ENCODE measurements at places on chromosomes 6 and 20.

GRCh38 chr20:18032977-18033892 lies 24.5 kb downstream of the OVOL2 start:
- no peak for DNase-seq

GRCh38 chr20:8721098-8721497 lies 347.8 kb upstream of the PLCB4 start:
- DNase-seq = peak; percentile 21

GRCh38 chr20:9508240-9508661 lies 6.1 kb upstream of the LAMP5 start:
- no peak for DNase-seq

GRCh38 chr6:152206072-152206818 lies 398.8 kb downstream of the ESR1 start:
- DNase-seq = no peak

DNA sequence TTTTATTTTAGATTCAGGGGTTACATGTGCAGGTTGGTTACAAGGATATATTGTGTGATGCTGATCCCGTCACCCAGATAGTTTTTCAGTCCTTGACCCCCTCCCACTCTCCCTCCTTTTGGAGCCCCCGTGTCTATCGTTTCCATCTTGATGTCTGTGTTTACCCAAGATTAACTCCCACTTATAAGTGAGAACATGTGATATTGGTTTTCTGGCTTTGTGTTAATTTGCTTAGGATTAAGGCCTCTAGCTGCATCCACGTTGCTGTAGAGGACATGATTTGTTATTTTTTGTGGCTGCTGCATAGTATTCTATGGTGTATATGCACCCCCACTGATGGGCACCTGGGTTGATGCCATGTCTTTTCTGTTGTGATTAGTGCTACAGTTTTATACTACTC lies 178.6 kb downstream of the PLCB1 start:
- DNase-seq = no peak

GRCh38 chr6:109458774-109459531 lies 3.4 kb upstream of the MICAL1 start:
- DNase-seq = no peak

DNA sequence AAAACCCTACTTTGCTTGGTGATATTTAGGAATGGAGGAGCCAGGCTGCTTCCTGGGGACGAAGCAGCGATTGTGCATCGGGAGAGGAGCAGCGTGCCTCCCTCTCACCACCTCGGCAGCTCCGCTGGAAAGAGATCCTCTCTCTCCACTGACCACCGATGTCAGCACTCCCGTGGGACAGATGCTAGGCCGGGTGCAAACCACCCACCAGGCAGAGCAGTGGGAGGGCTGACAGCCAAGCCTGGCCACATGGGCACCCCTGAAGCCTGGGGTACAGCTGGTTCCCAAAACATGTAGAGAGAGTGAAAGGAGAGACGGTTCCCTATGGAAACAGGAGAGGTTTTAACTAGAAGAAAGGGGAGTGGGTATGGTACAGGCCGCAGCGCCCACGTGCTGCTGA lies 220.0 kb downstream of the ANKRD60 start:
- no peak for DNase-seq

DNA sequence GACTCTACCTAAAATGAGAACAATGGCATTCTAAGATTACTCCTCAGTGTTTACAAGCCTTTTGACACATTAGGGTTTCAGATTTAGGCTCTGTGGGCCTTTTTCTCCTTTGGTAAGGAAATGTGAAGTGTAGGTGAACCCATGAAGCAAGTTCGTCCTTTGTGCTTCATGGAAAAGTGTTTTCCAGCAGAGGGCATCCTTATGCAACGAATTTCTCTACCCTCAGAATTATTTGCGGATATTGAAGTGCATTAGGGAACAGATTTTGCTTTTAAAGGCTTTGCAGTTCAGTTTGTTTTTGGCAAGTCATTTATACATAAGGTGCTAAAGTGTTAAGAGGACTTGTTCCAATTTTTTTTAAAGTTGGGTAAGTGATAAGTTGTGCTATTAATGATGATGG lies 55.7 kb upstream of the FERMT1 start:
- no peak for DNase-seq

- no peak for DNase-seq
Observed at GRCh38 chr6:141491684-141492083, 641.0 kb upstream of the GJE1 start.

DNA sequence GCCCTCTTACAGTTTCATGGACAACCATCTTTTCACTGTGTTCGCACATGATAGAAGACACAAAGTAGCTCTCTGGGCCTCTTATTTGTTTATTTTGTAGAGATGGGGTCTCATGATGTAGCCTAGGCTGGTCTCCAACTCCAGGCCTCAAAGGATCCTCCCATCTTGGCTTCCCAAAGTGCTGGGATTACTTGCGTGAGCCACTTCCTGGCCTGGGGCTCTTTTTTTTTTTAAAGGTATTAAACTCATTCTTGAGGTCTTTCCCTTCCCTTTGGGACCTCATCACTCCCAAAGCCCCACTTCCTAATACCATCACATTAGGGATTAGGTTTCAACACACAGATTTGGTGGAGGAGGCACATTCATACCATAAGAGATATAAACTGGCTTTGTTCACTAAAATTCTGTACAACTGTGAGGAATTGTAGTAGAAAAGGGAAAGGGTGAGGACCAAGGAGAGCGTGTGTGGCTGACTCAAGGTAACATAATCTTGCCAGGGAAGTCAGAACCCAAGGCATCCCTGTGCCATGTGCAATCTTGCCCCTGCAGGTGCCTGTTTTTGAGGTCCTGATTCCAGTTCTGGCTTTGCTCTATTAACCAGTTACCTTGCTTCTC lies 45.5 kb downstream of the EIF2S2 start:
- DNase-seq = no peak

DNA sequence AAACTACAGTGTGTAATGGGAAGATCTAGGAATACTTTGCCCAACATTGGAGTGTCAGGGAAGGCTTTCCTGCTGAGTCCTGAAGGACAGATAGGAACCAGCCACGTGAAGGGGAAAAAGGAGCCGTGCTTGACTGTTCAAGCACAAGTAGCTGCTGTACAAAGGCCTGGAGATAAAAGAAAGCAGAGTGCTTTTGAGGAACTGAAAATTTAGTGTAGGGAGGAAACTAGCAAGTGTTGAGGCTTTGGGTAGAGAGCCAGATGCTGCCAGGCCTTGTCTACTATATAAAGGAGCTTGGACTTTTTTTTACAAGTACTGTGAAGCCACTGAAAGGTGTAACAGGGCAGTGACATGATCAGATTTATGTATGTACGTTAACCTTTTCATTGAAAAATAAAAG lies 39.0 kb downstream of the DSE start:
- DNase-seq = no peak

DNA sequence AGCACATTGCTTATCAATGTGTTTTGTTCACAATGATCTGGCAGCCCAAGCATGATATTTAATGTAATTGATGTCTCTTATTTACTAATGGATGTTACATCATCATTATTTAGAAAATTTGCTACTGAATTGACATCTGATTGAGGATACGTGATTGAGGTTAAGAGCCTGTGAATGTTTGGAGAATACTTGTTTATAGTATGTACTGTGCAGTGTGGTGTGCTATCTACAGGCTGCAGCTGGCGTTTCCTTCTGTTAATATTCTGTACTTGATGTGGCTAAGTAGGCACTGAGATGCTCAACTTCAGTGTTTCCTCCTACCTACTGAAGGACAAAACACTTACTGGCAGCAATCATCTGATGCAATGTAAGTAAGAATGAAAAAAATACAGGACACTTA lies 709.6 kb upstream of the FLRT3 start:
- no peak for DNase-seq

GRCh38 chr6:123091091-123091895 lies 95.3 kb downstream of the CLVS2 start:
- DNase-seq = peak; percentile 93

DNA sequence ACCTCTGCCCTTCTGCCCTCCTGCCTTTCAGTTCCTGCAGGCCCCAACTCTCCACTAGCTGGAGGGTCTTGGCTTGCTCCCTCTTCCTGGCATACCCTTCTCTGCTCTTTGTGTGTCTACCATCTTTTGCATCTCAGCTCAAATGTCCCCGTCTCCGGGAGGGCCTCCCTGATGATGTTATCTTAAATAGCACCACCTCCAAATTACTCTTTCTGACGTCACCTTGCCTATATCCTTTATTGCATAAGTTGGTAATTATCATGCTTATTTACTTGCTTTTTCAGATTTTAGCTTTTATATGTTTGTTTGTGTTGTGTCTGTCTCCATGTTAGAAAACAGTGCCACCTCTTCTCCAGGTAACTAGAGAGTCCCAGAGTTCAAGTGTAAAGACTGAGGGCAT lies 36.0 kb upstream of the FYN start:
- DNase-seq = no peak

- no peak for DNase-seq
Observed at GRCh38 chr6:127918506-127919427, 17.9 kb upstream of the THEMIS start.

DNA sequence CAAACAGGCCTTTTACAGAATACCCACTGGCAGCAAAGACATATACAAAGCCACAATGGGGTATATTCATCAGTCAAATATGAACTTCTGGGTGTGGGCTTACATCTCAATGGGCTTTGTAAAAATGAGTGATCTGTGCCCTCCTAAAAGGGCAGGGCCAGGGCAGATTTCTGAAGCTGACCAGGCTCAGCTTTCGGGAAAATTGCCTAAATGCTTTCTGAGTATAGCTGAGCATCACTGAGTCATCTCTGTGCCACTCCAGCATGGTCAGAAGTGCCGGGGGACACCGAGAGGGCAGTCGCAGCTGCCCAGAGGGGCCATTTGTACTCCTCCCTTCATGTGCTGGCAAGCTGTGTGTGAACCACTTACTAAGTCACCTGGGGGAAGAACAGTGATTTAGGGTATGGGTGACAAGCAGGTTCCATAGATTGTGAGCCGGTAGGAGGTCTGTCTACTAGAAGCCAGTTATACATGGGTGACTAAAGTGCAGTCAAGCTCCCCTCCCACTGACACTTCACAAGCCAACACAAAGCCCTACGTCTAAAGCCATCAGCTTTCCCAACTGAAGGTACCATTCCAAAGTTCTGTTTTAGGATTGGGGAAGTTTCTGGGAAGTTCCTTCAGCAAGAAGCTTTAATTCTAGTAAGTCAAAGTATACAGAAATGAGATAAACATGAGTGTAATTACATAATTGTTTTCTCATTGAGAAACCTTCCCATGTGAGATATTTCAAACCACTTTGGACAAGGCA lies 147.6 kb upstream of the TAB2 start:
- no peak for DNase-seq

DNA sequence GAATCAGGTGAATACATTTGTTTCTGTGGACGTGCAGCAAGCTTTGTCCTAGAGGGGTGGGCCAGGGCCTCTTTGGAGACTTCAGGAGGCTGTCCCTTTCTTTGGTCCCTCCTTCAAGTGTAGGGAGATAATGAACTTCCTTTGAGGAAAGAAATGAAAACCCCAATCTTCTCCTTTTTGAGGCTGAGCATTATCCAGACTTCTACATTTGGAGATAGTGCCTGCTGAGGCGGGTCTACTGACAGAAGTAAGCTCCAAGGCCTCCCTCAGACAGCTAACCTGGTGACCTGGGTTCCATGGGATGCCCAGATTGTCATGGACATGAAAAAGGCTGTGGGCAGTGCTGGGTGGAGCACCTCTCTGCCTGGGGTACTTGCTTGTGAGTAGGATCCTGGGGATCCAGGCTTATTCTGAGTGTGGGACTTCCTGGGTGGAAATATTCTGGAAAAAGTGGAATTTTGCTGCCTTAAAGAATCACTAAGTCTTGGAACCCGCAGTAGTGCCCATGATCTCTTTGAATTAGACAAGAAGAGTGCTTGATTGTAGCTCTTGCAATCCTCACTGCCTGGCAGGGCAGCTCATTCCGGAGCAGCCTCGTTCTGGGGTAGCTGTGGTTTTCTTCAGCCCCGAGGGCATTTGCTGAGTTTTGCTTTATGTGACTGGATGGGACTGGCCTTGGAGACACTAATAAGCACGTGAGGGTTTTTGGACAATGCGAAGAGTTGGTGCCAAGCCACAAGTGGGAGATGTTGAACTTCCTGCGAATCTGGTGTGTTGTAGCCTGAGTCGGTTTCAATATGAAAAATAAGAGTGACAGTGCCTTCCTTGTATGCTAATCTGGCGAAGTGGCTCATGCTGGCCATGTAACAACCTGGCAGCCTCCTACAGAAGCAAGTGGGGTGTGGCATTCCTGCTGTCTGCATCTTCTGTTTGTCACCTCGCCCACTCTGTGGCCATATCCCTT lies 28.1 kb downstream of the SNRNP48 start:
- DNase-seq = peak; percentile 48

- no peak for DNase-seq
Observed at GRCh38 chr6:74250161-74250818, 554.3 kb downstream of the CD109 start.

DNA sequence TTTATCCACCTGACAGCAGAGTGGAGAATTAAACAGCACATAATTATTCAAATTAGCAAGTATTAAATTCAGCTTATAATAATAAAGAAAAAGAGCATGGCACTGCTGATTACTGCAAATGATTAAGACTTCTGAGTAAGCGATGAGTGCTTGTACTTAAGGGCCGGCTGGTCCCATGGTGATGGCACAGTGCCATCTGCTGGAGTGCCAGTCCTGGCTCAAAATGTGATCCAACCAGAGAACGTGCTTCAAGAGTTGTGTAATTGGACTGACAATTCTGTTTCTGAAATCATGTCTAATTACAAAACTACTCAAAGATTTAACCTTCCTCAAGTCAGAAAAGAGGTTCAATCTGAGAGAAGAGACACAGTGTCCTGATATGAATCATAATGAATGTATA lies 181.6 kb upstream of the RGS17 start:
- peak; percentile 36 for DNase-seq

- no peak for DNase-seq
Observed at GRCh38 chr20:46770330-46771194, 61.1 kb downstream of the SLC2A10 start.

Measured in skeletal muscle cell (primary cell).